A549 treated with AZD2906 at 1 μM for 4 hours (cell line): ENCODE measurements at places on chromosomes 4 and X. TPM values are rescaled to one million over a fixed set of nuclear protein-coding genes. Genes with fewer than 3 reads are reported as not detected.

The USP17L10 gene
- not detected in 5 replicates for total RNA-seq

The KLHL2 gene
- 15.8 to 19.9 TPM (median 18.4 TPM) in 5 replicates for total RNA-seq

The FAM184B gene
- total RNA-seq: 0.01 to 0.02 TPM (median 0.02 TPM) in 5 replicates

The JADE3 gene
- total RNA-seq: 10.1 to 14.6 TPM (median 10.9 TPM) in 5 replicates

The MGARP gene
- 0.46 to 0.79 TPM (median 0.68 TPM) in 5 replicates for total RNA-seq

The TMEM47 gene
- 1.1 to 1.6 TPM (median 1.5 TPM) in 5 replicates for total RNA-seq

The GAGE1 gene
- total RNA-seq: not detected in 5 replicates

The CT45A10 gene
- 0.19 to 0.56 TPM (median 0.32 TPM) in 4 of 5 replicates, not detected in the other for total RNA-seq

The CT47B1 gene
- not detected in 5 replicates for total RNA-seq

The CXorf65 gene
- not detected in 5 replicates for total RNA-seq

The SCD5 gene
- 5.8 to 6.7 TPM (median 6.5 TPM) in 5 replicates for total RNA-seq

The GSPT2 gene
- total RNA-seq: 7.5 to 9.9 TPM (median 8.4 TPM) in 5 replicates

The HPSE gene
- 1.0 to 1.5 TPM (median 1.3 TPM) in 5 replicates for total RNA-seq

The FRG2 gene
- 0.07 TPM in 1 of 5 replicates, not detected in the others for total RNA-seq

The SLIT2 gene
- 0.02 to 0.03 TPM (median 0.03 TPM) in 3 of 5 replicates, not detected in the others for total RNA-seq

The USP17L26 gene
- not detected in 5 replicates for total RNA-seq

The NLGN3 gene
- total RNA-seq: 0.84 to 1.1 TPM (median 1.0 TPM) in 5 replicates

The NR3C2 gene
- total RNA-seq: 0.01 TPM in 1 of 5 replicates, not detected in the others

The GATA1 gene
- not detected in 5 replicates for total RNA-seq

The STK32B gene
- total RNA-seq: 14.7 to 17.4 TPM (median 16.0 TPM) in 5 replicates

The DMP1 gene
- 0.05 TPM in 1 of 5 replicates, not detected in the others for total RNA-seq

The TSPYL2 gene
- 27.5 to 36.1 TPM (median 32.5 TPM) in 5 replicates for total RNA-seq

The LYAR gene
- total RNA-seq: 25.6 to 30.7 TPM (median 26.1 TPM) in 5 replicates

The SMIM31 gene
- 0.03 to 0.08 TPM (median 0.04 TPM) in 4 of 5 replicates, not detected in the other for total RNA-seq

The FOXO4 gene
- total RNA-seq: 1.2 to 1.8 TPM (median 1.8 TPM) in 5 replicates

The TMPRSS11E gene
- 0.08 to 0.27 TPM in 2 of 5 replicates, not detected in the others for total RNA-seq

The CTAG1B gene
- not detected in 5 replicates for total RNA-seq

The PDE5A gene
- total RNA-seq: 0.29 to 0.62 TPM (median 0.30 TPM) in 5 replicates

The TRMT2B gene
- 13.5 to 17.1 TPM (median 14.4 TPM) in 5 replicates for total RNA-seq

The HOPX gene
- total RNA-seq: not detected in 5 replicates

The ALPK1 gene
- total RNA-seq: 1.9 to 2.1 TPM (median 2.0 TPM) in 5 replicates

The USP51 gene
- total RNA-seq: 0.35 to 0.66 TPM (median 0.37 TPM) in 5 replicates

The PLP1 gene
- 0.05 TPM in 1 of 5 replicates, not detected in the others for total RNA-seq
